IMR-90 (cell line): ENCODE measurements at places on chromosomes 11 and 22.
A peak's percentile ranks its signal among the peaks of the same experiment; 100 is the strongest.

DNA sequence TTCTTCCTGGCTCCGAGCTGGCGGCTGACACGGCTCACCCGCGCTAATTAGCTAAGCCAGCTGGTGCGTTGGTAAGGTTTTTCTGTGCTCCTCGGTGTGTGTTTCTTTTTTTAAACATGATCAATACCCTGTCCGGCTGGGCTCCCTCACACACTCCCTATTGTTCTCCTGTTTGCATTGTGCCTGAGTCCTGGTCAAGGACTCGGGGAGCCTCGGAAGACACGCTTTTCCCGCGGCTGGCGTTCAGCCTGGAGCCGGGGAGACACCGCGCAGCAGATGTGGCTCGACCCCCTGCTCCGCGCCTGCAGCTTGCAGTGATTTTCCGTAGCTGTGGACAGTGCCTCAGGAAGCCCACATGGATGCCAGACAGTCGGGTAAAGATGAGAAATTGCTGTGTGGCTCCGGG is 454.9 kb upstream of the CADM1 start:
- no peak for DNase-seq

GRCh38 chr11:120335556-120335907 is 681 bp upstream of the ARHGEF12 start:
- DNase-seq = peak; percentile 34

- DNase-seq = no peak
Observed at GRCh38 chr11:27212248-27212780, 150.7 kb downstream of the CCDC34 start.

- DNase-seq = no peak
Observed at GRCh38 chr22:46500201-46500600, 37.2 kb downstream of the CELSR1 start.

DNA sequence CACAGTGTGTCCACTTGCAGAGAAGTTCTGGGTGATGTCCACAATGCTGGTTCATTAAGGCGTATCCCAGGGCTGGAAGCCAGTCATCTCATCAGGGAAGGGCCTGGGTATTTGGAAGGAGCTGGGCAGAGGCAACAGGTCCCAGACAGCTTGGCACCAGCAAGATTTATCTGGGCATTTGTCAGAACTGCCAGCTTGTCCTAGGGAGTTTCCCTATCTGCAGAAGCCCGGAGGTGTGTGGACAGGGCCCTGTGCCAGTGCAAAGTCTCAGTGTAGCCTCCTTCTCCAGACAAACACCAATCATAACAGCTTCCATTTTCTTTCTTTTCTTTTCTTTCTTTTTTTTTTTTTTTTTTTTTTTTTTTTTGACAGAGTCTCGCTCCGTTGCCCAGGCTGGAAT is 125.3 kb upstream of the TIMP3 start:
- no peak for DNase-seq

GRCh38 chr11:68756171-68756766 is 4.9 kb upstream of the TESMIN start:
- DNase-seq = peak; percentile 27

DNA sequence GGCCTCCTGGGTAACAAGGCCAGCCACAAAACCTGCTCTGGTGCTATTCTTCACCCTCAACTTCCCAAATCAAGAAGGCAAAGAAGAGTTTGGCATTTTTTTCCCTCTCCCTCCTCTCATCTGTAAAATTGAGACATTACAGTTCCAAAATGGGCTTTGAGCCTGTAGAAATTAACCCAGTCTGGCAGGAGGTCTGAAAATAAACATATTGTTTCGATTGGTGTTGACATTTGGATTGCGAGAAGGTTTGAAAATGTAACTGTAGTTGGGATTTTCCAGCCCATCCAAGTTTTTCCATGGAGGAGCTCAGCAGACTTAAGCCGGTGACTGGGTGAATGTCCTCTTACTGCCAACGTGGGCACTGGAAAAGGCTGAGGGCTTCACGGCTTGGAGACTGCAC is 35.0 kb upstream of the ALX4 start:
- DNase-seq = no peak

- no peak for DNase-seq
Observed at GRCh38 chr11:8384199-8384821, 120.6 kb upstream of the LMO1 start.

GRCh38 chr11:127919206-127920000 is 668.0 kb downstream of the ETS1 start:
- DNase-seq = peak; percentile 87

DNA sequence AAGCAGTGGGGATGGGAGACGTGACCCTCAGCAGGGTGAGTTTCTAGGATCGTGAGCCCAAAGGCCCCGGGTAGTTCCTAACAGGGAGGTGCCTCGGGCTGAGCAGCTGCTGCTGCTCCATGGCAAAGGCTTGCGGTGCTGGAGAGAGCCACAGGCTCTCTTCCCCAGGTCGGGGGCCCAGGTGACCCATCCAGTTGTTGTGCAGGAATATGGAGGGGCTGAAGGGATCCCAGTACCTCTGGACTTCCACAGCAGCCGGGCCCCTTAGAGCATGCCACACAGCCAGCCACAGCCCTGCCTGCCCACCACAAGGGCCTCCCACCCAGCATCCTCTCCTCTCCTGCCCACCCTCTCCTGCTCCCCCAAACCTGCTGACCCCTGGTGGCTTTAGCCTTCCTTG is 49.3 kb downstream of the BUD13 start:
- no peak for DNase-seq

GRCh38 chr22:23537416-23537815 is 42.7 kb downstream of the IGLL1 start:
- DNase-seq = no peak

GRCh38 chr11:3835751-3836150 is 5.0 kb downstream of the RHOG start:
- DNase-seq = no peak

GRCh38 chr11:1653541-1654387 is 24.2 kb downstream of the KRTAP5-5 start:
- no peak for DNase-seq

GRCh38 chr11:118953265-118953664 is 2.8 kb upstream of the UPK2 start:
- DNase-seq = peak; percentile 18

- DNase-seq = no peak
Observed at GRCh38 chr11:93753241-93753640, 11.8 kb downstream of the C11orf54 start.
